ENCODE measurements at places on chromosomes 3 and 15.

DNA sequence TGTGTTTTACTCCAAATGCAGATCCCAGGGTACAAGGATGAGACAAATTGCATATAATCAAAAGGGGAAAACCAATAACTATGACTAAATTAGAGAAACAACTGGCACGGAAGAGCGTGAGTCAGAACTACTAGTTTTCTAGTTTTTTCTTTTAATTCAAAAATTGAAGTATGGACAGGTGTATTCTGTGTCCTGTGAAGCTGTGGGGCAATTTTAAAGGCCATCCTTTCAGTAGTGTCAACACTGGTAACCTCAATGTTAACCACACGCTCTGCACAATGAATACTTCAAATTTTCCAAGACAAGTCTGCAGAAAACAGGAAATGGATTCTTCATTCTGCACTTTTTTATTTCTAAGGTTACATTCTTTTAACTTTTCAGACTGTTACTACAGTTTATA, 32.5 kb upstream of the GOLGA8A start:
- no peak for DNase-seq

DNA sequence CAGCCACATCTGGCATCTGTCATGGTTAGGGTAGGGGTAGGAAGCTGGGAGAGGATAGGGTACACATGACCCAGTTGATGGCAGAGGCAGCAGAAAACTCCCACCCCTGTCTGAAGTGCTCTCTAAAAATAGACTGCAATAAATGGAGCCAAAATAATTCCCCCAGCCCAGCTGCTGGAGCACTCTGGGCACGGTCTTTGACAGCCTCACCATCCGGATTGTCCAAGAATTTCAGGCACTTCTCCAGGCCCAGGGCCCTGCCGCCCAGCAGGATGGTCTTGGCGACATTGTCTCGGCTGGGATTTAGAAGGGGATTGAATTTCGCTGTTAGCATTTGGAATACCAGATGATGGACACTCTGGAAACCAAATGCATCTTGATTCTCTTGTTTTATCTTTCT, 103.7 kb downstream of the IQSEC1 start:
- DNase-seq: no peak

- no peak for DNase-seq
Measured at GRCh38 chr3:138941259-138941885, 5.6 kb downstream of the FOXL2 start.

- DNase-seq: no peak
Measured at GRCh38 chr15:57727031-57727430, 20.5 kb downstream of the POLR2M start.

- DNase-seq: no peak
Measured at GRCh38 chr3:193831495-193832455, 238.8 kb downstream of the OPA1 start.

DNA sequence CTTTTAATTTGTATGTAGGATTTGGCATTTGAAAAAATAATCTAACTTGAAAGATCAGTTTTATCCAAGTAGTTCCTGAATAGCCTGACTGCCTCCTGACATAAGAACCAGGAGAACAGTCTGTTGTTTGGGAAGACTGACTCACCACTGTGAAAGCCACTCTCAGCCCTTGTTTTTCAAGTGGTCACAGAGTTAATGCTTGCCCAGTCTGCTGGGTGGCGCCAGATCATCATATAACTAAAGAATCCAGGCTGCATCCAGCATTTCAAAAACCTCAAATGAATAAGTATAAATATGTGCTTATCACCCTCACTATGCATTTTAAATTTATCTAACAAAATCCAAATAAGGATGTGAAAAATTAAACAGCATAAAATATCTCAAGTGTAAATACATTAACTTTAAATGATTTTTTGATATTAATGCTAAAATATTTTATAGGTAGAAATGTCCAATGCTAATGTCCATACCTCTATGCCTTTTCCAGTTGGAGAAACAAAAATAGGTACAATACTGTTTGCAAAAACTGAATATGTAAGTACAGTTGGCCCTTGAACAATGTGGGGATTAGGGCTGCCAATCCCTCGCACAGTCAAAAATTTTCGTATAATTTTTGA, 26.9 kb upstream of the ZBBX start:
- DNase-seq: no peak

- DNase-seq: no peak
Measured at GRCh38 chr3:33392703-33393125, 47.5 kb downstream of the UBP1 start.

DNA sequence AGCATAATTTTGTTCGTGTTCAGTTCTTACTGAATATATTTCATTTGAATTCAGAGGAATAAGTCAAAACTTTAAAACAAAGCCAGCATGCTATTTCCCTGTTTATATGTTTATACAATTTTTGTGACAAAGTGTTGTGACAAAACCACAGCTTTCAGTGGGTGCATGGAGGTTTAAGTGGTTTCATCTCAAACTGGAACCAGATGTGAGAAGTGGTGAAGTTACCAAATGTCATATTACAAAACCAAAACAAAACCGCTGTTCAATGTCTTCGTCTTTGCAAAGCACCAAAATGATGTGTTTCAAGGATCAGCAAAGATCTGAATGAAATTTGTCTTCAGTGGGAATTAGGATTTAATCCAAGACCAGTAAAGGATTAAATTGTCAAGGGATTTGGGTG, 59.3 kb upstream of the OSTN start:
- no peak for DNase-seq

GRCh38 chr15:66842710-66843441, 140.8 kb downstream of the SMAD6 start:
- no peak for DNase-seq

- no peak for DNase-seq
Measured at GRCh38 chr3:127034195-127034989, 51.5 kb downstream of the PLXNA1 start.

DNA sequence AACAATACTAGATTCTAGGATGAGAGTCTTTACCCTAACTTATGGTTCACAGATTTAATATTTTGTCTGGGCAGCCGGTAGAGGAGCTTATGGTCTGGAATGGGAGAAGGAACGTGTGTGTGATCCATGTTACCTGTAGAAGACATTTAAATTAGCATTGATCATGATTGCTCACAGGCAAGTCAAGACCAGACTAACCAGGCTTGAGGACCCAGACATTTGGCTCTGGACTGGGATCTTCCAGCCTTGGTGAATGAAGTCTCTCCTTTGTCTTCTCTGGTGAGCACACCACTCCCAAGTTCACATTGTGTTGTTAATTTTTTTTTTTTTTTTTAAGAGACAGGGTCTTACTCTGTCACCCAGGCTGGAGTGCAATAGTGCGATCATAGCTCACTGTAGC, 11.7 kb downstream of the ABHD2 start:
- no peak for DNase-seq

DNA sequence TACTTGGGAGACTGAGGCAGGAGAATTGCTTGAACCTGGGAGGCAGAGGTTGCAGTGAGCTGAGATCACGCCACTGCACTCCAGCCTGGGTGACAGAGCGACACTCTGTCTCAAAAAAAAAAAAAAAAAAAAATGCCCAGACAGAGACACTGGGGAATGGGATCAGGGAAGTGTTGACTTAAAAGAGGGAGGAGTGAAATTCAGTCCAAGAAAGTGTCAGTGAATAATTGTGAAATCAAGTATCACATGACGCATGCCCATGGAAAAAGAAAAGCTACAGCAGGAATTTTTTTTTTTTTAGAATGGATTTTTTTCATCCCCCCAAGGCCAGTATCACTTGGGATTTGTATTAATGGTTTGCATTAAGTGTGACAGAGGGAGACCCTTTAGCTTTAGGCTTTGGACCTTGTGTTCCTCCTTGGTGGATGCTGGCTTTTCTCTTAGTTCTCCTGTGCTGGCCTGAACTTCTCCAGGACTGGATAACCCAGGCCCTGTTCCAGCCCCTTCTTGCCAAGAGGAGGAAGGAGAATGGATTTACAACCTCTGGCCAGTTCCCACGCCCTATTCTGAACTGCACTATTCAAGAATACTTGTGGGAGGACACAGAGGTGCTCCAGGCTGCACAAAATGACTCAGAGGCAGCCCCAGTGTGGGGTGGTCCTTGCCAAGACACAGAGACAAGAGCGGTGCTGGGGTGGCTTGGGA, 36.7 kb upstream of the ZNF774 start:
- DNase-seq: no peak

DNA sequence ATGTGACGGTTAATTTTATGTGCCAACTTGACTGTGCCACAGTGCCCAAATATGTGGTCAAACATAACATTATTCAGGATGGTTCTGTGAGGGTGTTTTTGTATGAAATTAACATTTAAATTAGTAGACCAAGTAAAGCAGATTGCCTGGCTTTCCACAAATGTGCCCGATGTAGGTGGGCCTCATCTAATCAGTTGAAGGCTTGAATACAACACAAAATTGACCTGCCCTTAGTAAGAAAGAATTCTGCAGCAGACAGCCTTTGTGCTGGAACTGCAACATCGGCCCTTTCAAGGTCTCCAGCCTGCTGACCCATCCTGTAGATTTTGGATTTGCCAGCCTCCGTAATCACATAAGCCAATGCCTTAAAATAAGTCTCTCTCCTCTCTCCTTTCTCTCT, 215.9 kb downstream of the MEX3B start:
- DNase-seq: no peak

DNA sequence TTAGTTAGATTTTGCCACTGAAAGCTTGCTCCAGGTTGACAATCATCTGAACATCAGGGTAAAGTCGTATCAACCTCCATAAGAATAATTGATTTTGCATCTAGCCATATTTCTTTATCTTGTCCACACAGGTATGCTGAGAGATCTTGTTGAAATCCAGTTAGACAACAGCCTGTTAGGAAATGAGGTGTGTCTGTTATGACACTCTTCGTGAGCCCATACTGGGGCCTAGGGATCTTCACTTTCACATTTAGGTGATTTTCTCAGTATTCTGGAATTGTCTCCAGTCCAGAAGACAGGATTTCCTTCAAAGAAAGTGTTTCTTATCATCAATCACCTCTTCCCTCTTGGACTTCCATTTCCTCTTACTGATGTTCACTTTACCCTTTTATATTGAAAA, 18.1 kb downstream of the DNAJB11 start:
- DNase-seq: no peak

DNA sequence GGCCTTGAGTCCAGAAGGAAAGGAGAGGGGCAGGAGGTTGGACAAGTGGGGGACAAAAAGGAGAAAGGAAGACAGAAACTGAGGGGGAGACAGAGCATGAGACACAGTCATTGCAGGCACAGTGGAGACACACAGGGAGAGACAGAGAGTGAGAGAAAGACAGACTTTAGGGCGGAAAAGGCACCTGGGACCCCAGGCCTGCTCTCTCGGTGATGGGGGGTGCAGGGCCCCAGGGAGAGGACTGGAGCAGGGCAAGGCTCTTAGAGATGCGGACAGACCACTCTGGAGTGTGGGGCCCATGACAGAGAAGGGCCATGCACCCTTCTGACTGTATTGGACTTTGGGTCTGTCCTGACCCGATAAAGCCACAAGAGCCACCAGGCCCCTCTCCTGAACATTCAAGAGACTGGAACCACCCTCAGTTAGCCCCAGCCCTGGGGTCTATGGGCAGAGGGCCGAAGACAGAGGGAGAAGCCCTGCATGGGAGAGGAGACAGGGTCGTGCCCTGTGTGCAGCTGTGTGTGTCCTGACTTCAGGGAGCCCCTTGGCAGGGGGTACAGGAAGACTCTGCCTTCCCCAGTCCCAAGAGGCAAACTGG, 12.5 kb downstream of the PLCD1 start:
- no peak for DNase-seq

DNA sequence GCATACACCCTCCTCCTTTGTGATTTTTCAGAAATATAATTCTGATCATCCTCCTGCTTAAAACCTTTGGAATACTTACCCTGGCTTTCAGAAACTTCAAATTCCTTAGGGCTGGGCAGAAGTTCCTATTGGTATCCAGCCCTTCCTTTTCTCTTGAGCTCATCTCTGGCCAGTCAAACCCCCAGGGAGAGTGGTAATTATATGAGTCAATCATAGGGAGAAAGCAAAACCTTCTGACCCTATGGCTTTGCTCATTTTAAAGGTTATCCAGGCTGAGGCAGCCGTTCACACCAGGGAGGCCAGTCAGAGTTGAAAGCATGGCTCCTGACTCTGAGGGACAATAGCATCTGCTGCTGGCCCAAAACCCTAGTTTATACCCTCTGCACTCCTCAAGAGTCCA, 23.9 kb upstream of the CTNNB1 start:
- no peak for DNase-seq

DNA sequence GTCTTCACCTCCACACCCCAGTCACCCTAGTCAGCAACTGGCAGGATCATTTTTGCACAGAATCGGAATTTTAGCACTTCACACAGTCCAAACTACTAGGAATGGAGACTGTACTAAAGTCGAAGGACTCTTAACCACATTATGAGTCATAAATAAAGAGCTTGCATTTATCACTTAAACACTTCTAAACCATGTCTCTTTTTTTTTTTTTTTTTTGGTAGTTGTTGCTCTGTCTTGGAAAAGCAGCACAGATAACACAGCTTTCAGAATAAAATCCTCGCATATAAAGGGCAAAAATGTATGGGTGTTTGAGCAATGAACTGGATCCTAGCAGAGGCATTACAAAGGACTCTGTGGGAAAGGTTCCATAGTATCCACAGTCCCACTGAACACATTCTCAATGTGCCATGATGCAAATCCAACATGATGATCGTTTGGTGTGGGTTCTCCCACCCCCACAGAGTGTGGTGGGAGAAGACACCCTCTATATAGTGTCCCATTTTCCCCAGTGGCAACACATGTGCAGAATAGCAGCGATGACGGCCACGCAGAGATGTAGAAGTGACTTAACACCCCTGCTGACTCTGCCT, 47.1 kb downstream of the FOXP1 start:
- DNase-seq: no peak

DNA sequence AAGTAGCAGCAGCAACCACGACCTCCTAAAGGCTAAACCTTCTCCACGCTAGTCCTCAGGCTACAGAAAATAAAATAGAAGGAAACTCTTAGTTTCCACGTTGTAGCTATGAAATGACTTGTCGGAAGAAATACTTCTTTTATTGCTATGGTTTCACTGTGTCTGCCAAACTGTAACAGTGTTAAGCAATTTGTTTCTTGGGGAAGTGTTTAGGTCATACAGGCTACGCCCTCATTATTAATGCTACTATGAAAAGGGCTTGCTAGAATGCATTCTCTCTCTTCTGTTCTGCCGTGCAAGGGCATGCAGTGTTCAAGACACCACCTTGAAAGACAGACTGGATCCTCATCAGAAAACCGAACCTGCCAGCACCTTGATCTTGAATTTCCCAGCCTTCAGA, 462.7 kb downstream of the PLOD2 start:
- DNase-seq: no peak

GRCh38 chr15:63231206-63231605, 41.8 kb downstream of the RAB8B start:
- DNase-seq: no peak
